ENCODE measurements at places on chromosomes 2 and 18.
A peak's percentile ranks its signal among the peaks of the same experiment; 100 is the strongest.

DNA sequence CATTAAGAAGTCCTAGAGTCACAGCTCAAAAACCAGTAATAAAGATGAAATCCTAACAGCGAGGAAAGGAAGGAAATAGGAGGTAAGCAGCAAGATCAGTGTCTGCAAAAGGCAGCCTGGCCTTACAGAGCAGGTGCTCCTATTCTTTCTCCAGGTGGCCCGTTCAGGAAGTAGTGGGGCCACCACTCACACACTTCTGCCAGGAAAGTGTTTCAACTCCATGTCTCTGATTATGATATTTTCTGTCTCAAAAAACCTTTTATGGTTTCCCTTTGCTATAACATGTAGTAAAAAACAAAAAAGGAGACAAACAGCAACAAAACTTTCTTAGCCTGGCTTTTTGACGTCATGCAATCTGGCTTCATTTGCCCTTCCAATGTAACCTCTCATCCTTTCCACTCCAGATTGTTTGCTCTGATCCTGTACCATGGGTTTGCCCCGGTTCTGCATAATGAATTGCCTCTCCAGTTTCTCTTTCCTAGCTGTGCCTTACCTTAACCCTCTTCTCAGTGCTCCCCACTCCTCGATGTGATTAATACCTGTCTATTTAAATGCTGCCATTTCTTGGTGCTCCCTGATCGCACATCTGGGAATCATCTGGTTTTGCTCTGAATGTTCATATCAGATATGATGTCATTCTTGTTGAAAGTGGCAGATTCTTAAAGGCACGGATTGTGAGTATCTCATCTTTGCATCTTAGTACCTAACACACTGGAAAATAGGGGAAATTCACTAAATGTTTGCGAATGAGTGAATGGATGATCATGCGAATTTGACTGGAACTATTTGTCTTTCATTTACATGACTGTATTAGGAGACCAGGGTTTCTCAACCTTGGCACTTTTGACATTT, 50.6 kb upstream of the PTPRM start:
- no peak for DNase-seq

DNA sequence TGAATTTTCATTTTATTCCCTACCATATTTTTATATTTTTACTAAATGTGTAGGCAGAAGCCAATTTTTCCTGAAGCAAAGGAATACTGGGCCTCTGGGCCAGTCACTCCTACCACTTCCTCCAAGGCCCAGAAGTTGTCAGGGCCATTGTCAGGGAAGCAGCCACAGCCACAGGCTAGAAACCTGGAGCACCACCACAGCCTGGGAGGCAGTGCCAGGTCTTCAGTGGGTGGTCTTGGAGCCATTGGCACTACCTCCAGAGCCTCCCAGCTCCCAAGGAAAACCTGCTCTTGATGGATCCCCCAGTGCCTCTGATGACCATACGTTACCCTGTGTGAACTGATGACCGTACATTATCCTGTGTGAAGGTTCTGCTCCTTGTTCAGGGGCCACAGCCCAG, 135.6 kb upstream of the SP5 start:
- DNase-seq = no peak

- no peak for DNase-seq
These were observed 21.7 kb downstream of the INHBB start for GRCh38 chr2:120367649-120368048.

GRCh38 chr2:57497489-57498096, 549.0 kb upstream of the VRK2 start:
- peak; percentile 15 for DNase-seq

DNA sequence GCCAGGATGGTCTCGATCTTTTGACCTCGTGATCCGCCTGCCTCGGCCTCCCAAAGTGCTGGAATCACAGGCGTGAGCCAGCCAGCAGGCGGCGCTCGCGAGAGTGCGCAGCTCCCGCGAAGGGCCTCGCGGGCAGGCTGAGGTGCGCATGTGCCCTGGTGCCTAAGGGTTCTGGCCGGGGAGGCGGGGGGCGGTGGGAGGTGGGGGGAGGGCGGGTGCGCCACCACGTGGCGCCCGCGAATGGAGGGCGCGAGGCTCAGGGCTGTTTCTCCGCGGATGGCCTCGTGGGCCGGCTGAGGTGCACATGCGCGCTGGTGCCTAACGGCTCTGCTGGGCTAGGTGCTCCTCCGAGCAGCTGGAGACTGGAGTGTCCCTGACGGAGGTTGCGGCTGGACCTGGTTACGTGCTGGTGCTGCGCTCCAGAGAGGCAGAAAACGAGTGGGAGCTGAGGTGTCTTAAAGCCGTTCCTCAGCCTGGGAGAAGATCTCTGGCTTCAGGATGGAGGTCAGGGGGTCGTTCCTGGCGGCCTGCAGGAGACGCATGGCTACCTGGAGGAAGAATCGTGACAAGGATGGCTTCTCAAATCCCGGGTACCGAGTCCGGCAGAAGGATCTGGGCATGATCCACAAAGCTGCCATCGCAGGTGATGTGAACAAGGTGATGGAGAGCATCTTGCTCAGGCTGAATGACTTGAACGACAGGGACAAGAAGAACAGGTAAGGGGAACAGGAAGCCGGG, at the start of gene ANKRD62:
Gene ANKRD62 (plus strand): TSS at position 324 of the 738 bp plus-strand sequence. CDS start 175 bp downstream, at position 499.
- DNase-seq = no peak

GRCh38 chr2:134258684-134259388, 5.0 kb downstream of the MGAT5 start:
- peak; percentile 69 for DNase-seq

GRCh38 chr2:170822290-170823087, 5.8 kb downstream of the GAD1 start:
- DNase-seq = no peak

- DNase-seq = no peak
These were observed 876 bp downstream of the CNTNAP5 start for GRCh38 chr2:124025891-124026434.

GRCh38 chr18:74683573-74683972, 85.9 kb downstream of the ZNF407 start:
- no peak for DNase-seq

- DNase-seq = no peak
These were observed 154.7 kb upstream of the LRP1B start for GRCh38 chr2:142285480-142285879.

- no peak for DNase-seq
These were observed 15.6 kb downstream of the SLC39A10 start for GRCh38 chr2:195672674-195673073.

GRCh38 chr2:130819608-130820278, 17.0 kb upstream of the ARHGEF4 start:
- peak; percentile 23 for DNase-seq

- no peak for DNase-seq
These were observed 27.8 kb downstream of the KLHL23 start for GRCh38 chr2:169761251-169761969.

DNA sequence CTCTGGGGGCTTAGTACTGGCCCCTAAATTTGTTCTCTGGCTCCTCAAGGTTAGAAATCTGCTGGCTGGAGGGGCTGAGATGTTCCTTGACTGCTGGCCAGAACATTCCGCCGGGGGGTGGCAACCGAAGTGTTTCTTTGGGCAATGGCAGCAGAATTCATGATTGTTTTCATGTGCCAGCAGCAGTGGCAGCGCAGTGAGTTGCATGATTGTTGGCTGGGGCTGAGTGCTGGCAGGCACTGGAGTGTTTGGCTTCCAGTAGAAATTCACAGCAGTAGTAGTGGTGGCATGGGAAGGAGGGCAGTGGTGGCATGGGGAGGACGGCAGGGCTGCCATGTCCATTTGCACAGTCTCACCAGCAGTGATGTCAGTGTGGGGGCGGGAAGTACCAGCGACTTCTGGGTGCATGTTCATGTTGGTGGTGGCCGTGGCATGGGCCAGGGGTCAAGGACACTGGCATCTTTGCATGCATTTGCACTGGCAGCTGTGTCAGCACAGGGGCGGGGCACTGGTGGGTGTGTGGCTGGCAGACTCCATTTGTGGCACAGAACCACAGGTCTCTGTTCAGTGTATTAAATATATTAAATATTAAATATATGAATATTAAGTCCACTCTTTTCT, 130.6 kb upstream of the CDH7 start:
- no peak for DNase-seq

DNA sequence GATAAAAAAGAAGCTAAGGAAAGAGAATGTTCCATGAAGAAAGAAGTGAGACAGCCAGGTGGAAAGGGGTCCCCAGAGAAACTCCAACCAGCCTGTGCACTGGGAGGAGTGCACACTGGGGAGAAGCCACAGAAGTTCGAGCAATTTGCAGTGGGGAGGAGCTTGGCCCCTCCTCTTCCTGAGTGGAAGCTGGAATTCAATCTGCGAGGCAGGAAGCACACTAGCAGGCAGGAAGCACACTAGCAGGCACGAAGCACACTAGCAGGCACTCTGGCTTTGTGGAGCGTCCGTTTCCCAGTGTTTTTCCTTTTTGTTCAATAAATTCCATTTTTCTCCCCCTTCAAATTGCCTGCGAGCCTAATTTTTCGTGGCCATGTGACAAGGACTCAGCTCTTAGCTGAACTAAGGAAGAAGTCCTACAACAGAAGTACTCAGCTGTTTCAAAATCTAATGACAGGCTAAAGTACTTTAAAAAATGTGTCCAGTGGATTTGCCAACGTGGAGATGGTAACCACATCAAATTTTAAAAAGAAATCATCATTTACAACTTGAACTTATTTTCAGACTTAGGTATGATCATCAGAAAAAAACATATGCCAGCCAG, 21.4 kb upstream of the SPIRE1 start:
- peak; percentile 6 for DNase-seq

- DNase-seq = no peak
These were observed 1.1 kb upstream of the SYT4 start for GRCh38 chr18:43278355-43278754.

DNA sequence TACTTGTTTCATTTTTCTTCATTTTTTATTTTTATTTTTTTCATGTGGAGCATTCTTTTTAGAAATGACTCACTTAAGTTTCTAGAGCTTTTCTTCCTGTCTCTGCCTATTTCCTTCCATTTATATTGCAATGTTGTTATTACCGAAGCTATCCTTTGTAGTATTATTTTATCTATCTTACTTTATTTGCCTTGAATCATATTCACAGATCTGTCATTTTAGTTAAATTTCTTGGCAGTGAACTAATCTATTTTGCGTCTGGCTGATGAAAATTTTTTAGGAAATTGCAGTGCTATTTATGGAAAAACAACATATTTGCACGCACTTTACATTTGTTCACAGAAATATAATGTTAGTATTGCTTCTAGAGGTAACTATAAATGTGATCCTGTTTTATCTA, 956.9 kb upstream of the SLC39A10 start:
- DNase-seq = no peak

DNA sequence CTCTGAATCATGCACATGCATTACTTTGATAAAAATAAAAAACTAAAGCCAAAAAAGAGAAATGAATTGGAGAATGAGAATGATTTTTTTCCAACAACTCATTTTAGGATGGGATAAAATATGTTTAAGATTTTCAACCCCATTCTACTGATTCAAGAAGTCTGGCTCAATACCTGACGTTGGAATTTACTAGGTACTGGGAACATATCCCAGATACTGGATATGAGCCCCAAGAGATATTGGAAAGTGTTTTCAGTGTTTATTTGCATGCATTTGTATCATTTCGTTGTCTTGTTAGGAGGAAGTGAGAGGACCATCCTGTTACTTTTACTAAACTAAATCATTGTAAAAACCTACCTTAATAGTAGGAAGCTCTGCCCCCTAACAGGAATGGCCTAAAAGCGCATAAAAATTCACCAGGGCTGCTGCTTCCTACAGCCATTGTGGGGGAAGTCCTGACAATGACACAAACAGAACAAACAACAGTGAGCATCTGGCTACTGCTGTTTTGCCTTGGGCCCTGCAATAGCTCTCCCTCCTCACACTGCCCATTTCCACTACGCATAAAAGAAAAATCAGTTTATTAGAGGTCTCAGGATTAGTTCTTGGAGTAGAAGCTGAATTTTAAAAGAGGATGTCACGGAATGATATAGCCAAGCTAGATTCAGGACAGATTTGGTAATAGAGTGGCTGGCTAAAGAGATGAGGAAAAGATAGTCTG, 35.2 kb downstream of the ANKAR start:
- no peak for DNase-seq

GRCh38 chr2:221120643-221121042, 451.5 kb downstream of the EPHA4 start:
- DNase-seq = no peak

GRCh38 chr2:7709907-7710306, 792.7 kb downstream of the RNF144A start:
- no peak for DNase-seq

DNA sequence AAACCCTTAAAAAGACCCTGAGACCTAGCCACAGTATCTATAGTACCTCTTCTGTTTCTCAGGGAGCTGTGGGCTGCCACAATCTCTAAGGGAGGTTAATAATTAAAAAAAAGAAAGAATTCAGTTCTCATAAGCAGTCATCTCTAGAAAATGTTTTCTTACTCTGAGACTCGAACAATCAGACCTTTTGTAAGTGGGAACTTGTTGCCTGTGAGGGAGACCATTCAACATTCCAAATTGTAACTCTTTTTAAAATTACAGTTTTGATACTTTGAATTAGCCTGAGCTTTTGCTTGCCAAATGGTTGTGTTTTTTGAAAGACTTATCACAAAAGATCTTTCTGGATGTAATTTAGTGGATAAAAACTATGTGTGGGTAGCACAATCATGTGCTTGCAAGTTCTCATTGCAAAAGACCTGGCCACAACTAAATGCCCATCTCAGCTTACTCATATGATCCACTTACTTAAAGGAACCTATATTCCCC, 33.3 kb downstream of the IL1R2 start:
- DNase-seq = no peak

- no peak for DNase-seq
These were observed 77.9 kb upstream of the GLS start for GRCh38 chr2:190802626-190803209.

All from substantia nigra (tissue), 51 donors.